Neural progenitor cell (in vitro differentiated cells): ENCODE measurements at places on chromosomes 2 and 18. TPM values are rescaled to one million over a fixed set of nuclear protein-coding genes. Genes with fewer than 3 reads are reported as not detected.

- DNase-seq = peak; percentile 40
Observed at GRCh38 chr2:17301437-17301836, 216.8 kb downstream of the RAD51AP2 start.

- DNase-seq = peak; percentile 87
Observed at GRCh38 chr18:79797518-79798345, at the start of gene KCNG2. Gene KCNG2, plus strand, starts transcription at chr18:79797938. Its CDS starts 65,730 bp downstream, at chr18:79863668.

DNA sequence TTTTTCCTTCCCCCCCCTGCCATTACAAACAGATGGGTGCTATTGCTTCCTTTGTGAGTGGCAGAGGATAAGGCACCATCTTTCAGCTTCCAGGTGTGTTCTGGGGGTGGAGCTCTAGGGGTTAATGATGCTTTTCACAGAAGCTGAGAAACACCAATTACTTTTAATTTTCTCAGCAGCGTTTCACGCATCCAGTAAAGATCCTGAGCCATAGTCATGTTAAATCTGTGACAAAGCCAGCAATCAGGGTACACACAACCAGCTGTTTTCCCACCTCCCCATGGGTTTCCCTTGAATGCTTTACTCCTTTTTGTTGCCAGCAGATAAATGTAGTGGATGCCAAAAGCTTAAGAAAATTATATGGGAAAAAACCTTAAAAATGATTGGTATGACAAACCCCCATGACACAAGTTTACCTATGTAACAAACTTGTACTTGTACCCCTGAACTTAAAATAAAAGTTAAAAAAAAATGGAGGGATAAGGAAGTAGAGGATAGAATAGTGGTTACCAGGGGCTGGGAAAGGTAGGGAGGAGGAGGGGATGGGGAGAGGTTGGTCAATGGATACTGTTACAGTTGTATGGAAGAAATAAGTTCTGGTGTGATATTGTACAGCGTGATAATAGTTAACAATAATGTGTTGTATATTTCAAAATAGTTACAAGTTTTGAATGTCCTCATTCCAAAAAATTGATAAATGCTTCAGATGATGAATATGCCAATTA is 70.0 kb downstream of the ACOXL start:
- no peak for DNase-seq

The CYBRD1 gene
- 5.8 and 11.1 TPM in 2 replicates for total RNA-seq

The FAM237A gene
- total RNA-seq = not detected in 2 replicates

The KLHL29 gene
- total RNA-seq = 1.6 and 2.3 TPM in 2 replicates

The MEIS1 gene
- total RNA-seq = 10.7 and 14.7 TPM in 2 replicates

The SMAD2 gene
- total RNA-seq = 170 and 233 TPM in 2 replicates

The SLC9A4 gene
- total RNA-seq = not detected in 2 replicates
